ENCODE measurements at places on chromosomes 12 and 14.

GRCh38 chr12:128266541-128267130 is 334 bp upstream of the TMEM132C start:
- DNase-seq, result no peak

- no peak for DNase-seq
Measured at GRCh38 chr12:63093711-63094110, 57.3 kb downstream of the AVPR1A start.

GRCh38 chr12:110766311-110767154 is 23.8 kb upstream of the PPP1CC start:
- DNase-seq, result no peak

- no peak for DNase-seq
Measured at GRCh38 chr12:132071830-132072384, 72.2 kb downstream of the DDX51 start.

DNA sequence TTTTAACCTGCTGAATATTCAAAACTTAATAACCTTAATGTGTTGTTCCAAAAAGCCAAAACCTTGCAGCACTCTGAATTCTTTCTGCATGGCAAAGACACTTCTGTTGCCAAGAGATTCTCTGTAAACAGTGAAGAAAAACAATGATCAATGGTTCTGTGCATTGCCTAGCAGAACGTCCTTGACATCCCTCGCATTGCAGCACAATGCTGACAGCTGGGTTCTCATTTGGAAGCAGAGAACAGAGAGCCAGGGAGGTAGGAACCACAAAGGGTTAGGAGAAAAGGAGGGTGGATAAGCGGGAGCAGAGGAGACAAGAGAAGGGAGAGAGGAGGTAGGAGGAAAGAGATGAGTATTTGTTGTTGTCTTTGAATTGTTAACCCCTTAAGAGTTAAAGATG is 501.1 kb downstream of the NAV3 start:
- no peak for DNase-seq

DNA sequence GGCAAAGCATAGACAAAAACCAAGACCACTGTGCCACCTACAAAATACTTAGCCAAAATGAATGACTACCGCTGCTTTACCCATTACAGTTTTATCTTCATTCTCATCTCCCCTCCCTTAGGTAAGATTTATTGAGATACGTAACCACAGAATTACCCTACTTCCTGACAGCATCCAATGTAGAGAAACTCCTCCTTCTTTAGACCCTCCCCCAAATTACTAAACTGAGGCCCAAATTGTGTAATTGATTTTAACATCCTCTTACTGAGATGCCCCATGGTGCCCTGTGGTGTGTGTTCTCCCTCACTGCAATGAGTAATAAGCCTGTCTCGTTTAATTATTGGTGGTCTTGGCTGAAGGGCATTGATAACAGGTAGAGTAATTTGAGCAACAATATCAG is 19.1 kb downstream of the VRK1 start:
- no peak for DNase-seq

DNA sequence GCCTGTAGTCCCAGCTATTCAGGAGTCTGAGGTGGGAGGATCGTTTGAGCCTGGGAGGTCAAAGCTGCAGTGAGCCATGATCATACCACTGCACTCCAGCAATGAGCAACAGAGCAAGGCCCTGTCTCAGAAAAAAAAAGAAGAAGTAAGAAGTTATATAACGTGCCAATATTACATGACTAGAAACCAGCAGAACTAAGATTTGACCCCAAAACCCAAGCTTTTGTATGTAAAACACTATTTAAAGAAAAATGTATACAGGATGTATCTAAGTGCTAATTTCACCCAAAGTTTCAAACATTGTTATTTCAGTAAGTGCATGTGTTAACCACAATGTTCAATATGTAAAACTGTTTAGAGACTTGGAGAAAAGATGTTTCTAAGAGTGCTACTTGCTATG is 94.7 kb downstream of the SLC5A8 start:
- no peak for DNase-seq

GRCh38 chr12:54641554-54641953 is 6.6 kb downstream of the DCD start:
- no peak for DNase-seq

DNA sequence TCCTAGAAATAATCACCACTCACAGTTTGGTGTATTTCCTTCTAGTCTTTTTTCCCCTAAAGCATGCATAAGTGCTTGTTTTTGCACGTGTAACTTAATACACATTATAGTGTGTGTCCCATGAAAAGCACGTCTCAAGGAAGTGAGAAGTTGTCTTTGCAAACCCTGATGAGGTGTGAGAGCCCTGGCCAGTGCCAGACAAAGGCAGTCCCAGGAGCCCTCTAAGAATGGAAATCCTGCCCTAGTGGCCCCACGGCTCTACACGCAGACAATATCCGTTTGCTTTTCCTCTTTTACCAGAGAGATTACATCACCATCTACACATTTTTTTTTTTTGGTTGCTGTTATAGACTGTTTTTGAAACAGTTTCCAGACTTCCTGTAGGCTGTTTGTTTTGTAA is 85.5 kb upstream of the FZD10 start:
- no peak for DNase-seq

DNA sequence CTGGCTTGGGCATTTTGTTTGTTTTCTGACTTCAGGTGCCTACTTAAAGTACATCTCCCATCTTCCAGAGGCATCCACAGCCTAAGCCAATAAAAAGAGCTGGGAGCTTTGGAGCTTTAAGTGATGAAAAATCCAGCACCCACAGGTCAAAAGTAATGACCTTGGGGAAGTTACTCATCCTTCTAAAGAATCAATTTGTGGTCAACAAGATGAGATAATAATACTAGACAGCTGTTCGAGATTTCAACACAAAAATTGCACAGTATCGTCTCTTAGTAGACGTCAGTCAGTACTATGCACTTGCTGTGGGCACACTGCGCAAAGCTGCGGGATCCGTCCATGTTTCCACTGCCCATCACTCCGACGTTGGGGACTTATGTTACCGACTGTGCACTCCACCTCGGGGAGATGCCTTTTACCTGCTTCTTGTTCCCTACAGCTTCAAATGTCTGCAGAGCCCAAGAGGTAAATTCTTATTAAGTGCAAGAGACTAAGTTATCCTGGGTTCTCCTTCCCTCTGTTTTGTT is 1.3 kb downstream of the ST8SIA1 start:
- DNase-seq, result no peak

DNA sequence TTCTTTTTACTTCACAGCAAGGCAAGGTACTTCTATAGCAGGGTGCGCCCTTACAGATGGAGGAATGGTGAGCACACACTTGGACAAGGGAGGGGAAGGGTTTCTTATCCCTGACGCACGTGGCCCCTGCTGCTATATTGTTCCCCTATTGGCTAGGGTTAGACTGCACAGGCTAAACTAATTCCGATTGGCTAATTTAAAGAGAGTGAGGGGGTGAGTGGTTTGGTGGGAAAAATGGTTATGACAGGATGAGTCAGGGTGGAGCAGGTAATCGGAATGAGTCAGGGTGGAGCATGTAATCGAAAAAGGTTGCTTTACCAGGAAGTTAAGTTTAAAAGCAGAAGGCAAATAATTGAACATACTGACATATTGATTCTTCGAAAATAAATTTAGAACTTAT is 23.7 kb upstream of the RAB21 start:
- no peak for DNase-seq

All from dorsolateral prefrontal cortex (tissue), 122 donors.